ENCODE measurements at places on chromosomes 12 and 14. TPM values are rescaled to one million over a fixed set of nuclear protein-coding genes. Genes with fewer than 3 reads are reported as not detected.

DNA sequence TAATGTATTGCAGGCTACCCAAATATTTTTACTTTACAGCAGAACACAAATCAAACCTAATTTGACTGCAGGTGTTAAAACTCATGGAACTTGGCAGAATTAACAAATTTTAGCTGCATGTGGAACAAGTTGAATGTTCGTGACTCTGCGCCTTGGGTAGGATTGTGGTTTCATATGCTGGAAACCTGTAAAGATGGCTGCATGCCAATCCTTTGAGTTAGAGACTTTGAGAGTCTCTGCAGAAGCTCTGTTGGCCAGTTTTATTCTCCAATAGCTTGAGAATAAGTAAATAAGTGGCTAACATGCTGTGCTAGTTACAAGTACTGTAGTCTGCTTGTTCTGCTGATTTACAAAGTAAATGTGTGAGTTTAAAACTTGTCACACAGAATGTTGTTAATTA, 77.8 kb downstream of the PDE6H start:
- no peak for DNase-seq

GRCh38 chr12:89389755-89390661, 37.7 kb upstream of the DUSP6 start:
- DNase-seq, result no peak

- no peak for DNase-seq
Observed at GRCh38 chr12:25421651-25422167, 131.4 kb downstream of the LMNTD1 start.

The ISM2 gene
- total RNA-seq, result 0.25 TPM

The KCNK13 gene
- total RNA-seq, result 4.5 TPM

DNA sequence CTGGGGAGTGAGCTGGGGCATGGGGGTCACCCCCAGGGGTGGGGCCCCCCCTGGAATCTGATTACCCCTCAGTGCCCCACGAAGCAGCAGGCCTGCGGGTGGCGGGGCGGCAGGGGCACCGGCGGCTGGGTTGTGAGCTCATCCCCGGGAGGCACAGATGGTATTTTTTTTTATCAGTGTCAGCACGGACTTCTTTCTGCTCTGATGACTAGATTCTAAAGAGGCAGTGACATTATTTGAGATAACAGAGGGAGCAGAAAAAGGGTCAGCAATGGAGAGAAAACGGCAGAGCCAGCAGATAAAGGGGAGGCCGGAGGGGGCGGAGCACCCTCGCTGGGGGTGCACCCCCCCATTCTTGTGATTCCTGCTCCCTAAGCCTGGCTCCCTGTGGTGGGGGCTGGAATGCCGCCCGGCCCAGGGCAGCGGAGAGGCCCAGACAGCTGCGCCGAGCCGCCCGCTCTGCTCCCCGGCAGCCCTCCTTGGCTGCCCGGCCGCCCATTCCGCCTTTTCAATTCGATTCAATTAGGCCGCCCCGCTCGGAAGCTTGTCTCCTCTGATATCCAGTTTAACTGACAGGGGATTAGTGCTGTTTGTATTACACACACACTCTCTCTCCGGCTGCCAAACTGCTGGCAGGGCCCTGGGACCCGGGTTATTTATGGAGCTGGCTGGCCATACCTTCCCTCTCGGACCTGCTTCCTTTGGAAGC, 32.9 kb downstream of the MVK start:
- peak; percentile 70 for DNase-seq

GRCh38 chr12:33486058-33486457, 46.4 kb upstream of the SYT10 start:
- DNase-seq, result no peak

GRCh38 chr14:34817768-34818167, 57.4 kb downstream of the BAZ1A start:
- DNase-seq, result no peak

The SRGAP1 gene
- total RNA-seq, result 2.6 TPM

The KRT4 gene
- total RNA-seq, result not detected

- DNase-seq, result no peak
Observed at GRCh38 chr12:104502217-104502616, 45.5 kb downstream of the CHST11 start.

- no peak for DNase-seq
Observed at GRCh38 chr14:103693515-103693914, 21.7 kb downstream of the XRCC3 start.

DNA sequence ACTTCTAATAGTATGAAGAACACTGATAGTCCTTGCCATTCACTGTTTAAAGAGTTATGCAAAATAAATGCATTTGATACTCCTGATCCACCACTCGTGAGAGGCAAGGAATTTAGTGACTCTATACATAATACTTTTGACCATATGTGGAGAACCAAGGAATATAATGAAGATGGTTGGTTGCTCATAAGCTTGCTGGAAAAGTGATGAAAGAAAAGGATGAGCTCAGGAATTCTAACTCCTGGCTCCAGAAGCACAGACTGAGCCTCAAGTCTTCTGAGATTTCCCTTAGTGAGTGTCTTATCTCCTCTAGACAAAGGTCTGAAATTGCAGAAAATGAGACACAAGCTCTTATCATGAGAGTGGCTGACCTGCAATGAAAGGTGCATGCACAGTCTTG, 57.1 kb upstream of the KRAS start:
- DNase-seq, result no peak

GRCh38 chr12:25372969-25373817, 122.5 kb upstream of the KRAS start:
- DNase-seq, result no peak

DNA sequence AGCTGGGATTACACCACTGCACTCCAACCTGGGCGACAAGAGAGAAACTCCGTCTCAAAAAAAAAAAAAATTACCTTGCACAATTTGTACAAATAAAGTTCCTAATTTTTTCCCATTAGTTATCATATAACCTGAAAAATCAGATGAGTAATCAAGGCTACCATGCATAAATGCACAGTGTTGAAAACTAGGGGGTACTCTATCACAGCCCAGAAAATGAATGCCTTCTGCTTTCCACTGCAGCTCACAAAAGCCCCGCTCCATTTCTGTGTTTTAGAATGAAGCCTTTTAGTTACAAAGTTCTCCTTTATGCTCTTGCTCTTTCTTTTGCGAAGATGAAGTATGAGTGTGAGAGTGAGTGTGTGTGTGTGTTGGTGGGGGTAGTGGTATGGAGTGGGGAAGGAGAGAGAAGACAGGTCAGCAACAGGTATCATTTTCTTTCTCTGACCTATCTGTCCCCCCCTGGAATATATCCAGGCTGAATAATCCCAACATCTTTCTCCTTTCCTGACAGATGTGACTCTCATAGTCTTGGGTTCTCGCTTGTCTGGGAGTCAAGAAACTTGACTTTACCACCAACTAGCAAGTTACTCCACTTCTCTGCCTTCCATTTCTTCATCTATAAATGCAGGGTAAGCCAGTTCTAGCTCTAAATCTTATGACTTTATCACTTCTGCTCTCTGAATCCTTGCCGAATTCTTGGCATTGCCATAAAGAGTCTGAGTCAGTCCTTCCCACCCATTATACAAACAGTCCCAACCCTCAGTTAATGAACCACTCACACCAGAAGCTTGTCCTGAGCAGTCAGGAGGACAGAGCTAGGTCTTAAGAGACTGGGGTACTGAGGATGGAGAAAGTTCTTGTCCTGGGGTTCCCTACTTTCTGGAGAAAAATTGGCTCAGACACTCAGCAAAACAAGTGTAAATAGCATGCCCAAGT, 16.1 kb downstream of the BIN2 start:
- DNase-seq, result no peak

GRCh38 chr12:26402648-26403047, 207.3 kb downstream of the SSPN start:
- DNase-seq, result no peak

- no peak for DNase-seq
Observed at GRCh38 chr14:97185186-97185585, 388.0 kb downstream of the VRK1 start.

DNA sequence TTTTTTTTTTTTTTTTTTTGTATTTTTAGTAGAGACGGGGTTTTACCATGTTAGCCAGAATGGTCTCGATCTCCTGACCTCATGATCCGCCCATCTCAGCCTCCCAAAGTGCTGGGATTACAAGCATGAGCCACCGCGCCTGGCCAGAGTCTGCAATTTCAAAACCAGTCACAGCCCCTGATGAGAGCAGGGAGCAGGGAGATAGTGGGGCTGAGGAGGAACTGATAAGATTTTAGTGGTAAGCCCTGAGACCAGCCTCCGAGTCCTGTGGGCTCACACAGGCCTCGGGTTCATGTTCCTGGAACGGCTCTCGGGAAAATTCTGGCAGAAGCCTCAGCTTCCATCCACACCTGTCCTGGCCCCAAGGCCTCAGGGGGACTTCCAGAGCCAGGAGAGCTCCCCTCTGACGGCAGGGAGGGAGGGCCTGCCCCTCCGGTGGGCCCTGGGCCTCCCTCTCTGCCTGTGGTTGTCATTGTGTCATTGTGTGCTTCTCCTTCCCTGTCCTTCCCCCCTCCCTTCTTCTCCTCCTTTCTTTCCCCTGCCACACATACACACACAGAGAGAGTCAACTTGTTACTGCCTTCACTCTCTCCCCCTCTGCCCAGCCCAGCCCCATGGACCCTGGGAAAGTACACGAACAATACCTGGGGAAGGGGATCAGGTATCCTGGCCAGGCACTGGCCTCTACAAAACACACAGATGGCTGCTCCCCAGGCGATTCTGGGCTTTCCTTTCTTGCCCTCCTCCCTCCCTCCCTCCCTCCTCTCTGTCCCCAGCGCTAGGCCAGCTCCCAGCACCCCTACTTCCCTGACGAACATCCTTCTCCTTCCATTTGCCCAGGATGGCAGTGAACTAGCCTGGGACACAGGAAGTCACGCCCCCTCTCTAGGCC, 294.1 kb downstream of the DPF3 start:
- DNase-seq, result no peak

DNA sequence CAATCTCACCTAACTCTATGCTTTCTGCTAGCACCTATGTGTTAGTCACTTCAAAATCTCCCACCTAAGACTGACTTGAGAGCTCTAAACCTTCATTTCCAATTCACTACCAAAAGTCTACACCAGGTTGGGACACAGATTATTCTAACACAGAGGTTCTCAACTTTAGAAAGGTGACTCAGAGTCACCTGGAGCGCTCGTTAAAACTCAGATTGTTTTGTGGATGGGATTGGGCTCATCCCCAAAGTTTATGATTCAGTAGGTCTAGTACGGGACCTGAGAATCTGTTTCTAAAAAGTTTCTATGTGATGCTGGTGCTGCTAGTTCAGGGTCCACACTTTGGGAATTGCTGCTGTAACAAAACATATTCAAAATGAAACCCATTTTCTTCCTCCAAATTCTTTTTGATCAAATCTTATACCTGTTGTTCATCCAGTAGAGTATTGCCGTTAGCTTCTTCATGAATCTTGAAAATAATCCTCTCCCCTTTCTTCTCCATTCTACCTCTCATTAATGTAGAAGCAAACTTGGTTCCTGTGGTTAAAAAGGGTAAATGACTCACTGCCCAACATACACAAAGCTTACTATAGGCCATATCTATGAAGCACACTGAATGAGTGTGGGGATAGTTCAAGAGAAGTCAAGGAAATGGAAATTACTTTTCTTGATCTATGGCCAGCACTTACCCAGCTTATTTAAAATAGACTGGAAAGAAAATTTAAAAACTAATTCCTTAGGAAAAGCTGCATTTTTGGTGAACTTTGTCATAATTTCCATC, 206.7 kb downstream of the KIF21A start:
- DNase-seq, result no peak

The GLI1 gene
- total RNA-seq, result 0.37 TPM

- DNase-seq, result no peak
Observed at GRCh38 chr12:129790930-129791329, 112.9 kb downstream of the TMEM132D start.

DNA sequence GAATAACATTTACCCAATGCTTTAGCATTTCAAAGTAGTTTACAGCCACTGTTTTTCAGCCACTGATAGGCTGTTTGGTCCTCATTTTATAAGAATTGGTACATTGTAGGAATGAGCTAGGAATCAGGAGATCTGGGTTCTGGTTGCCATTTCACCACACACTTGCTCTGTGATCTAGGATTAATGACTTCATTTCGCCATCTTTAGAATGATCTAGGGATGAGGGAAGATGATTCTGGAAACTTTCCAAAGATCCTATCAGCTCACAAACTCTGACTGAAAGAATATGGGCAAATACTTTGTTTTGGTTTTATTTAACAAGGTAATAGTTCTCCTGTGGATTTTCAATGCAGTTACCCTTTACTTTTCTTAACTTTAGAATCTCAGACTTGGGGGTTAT, 155.0 kb downstream of the GCH1 start:
- DNase-seq, result no peak

GRCh38 chr12:66624806-66625205, 54.1 kb downstream of the GRIP1 start:
- no peak for DNase-seq

DNA sequence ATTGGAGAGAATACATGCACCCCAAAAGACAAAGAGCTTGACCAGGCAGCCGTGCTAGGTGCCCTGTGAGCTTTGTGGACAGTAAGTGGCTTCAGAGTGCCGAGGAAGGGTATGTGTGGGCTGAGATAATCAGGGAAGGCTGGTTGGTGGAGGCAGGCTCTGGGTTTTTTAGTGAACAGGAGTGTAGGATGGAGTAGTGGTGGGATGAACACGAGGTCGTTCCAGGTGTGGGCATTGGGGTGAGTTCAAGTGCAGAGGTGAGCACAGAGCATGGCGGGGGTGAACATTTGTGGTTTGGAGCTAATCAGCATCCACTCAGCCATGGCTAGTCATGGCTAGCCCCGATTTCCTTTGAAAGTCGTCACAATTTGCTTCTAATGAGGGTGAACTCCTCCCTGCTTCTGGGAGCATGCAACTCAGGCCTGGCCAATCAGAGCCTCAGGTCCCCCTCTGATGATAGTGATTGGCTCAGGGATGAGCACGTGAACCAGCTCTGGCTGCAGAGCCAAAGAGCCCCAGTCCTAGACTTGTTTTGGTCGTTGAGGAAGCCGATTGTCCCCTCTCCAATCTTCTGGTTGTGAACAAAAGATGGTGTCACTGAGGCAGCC, 40.7 kb upstream of the TCL1B start:
- no peak for DNase-seq

The FGF6 gene
- not detected for total RNA-seq

The RPL36AL gene
- total RNA-seq, result 149 TPM

DNA sequence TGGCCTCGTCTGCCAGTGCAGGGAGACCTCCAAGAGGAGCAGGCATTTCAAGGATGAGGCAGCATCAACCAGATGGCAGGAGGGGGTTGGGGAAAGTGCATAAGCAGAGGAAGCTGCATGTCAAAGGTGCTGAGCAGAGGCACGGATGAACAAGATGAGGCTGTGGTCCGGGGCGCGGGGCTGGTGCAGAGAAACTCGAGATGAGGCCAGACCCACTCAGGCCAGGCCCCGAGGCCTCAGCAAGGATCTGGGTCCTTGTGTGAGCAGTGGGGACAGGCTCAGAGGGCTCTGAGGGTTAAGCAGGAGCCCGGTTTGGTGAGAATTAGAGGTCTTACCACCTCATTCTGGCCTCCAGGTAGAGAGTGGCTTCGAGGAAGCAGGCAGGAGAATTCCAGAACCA, 98.8 kb downstream of the DICER1 start:
- DNase-seq, result no peak

The TBX5 gene
- 73.5 TPM for total RNA-seq

GRCh38 chr12:7431993-7432685, 11.8 kb downstream of the CD163L1 start:
- no peak for DNase-seq

GRCh38 chr12:77571127-77571526, 259.6 kb upstream of the NAV3 start:
- no peak for DNase-seq

All from left ventricle myocardium superior (tissue), 1 donor.